ENCODE measurements at places on chromosomes 1 and 21. TPM values are rescaled to one million over a fixed set of nuclear protein-coding genes. Genes with fewer than 3 reads are reported as not detected.
A peak's percentile ranks its signal among the peaks of the same experiment; 100 is the strongest.

- peaks cover 46% of the 10 kb centered on the region for H3K4me1 ChIP-seq
- peaks cover 3% of the 10 kb centered on the region for H3K27me3 ChIP-seq
- peak overlapping the region; percentile 75 for H3K4me3 ChIP-seq
- peak overlapping the region; percentile 93 for H3K27ac ChIP-seq
Observed at GRCh38 chr1:224182057-224182865, 779 bp upstream of the DEGS1 start.

DNA sequence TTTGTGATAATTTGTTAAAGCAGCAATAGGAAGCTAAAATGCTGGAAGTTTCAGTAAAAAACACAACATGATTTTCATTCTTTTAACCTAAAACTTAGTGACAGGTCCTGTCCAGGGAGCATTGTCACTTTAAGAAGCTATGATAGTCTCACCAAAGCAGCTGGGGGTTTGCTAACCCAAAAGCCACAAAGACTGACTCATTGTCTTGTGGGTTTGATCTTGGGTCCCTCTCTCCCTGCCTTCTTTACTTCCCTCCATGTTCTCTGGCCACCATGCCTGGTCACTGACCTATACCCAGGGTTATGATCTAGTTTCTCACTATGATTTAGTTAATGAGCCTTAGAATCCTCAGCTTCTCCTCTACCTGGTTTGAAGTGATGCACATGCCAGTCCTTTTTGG, 213.5 kb upstream of the PTGFR start:
- H3K27me3 ChIP-seq: no peaks in the 10 kb centered on the region
- no peaks in the 10 kb centered on the region for H3K36me3 ChIP-seq
- H3K4me1 ChIP-seq: no peaks in the 10 kb centered on the region
- no peak overlapping the region for H3K27ac ChIP-seq
- no peak for DNase-seq

- no peaks in the 10 kb centered on the region for H3K27me3 ChIP-seq
- no peak for DNase-seq
- H3K4me1 ChIP-seq: no peaks in the 10 kb centered on the region
Observed at GRCh38 chr1:94501935-94502334, 39.6 kb downstream of the F3 start.

GRCh38 chr1:18350747-18351146, 130.0 kb upstream of the KLHDC7A start:
- no peak for DNase-seq
- H3K4me3 ChIP-seq: no peak overlapping the region
- H3K36me3 ChIP-seq: no peaks in the 10 kb centered on the region
- no peak overlapping the region for H3K27ac ChIP-seq
- no peaks in the 10 kb centered on the region for H3K4me1 ChIP-seq

GRCh38 chr1:235892734-235893413, 26.2 kb upstream of the LYST start:
- H3K4me3 ChIP-seq: no peak overlapping the region
- no peaks in the 10 kb centered on the region for H3K27me3 ChIP-seq
- H3K4me1 ChIP-seq: peaks cover 25% of the 10 kb centered on the region
- no peak for DNase-seq
- H3K27ac ChIP-seq: no peak overlapping the region
- H3K36me3 ChIP-seq: peaks cover 7% of the 10 kb centered on the region

DNA sequence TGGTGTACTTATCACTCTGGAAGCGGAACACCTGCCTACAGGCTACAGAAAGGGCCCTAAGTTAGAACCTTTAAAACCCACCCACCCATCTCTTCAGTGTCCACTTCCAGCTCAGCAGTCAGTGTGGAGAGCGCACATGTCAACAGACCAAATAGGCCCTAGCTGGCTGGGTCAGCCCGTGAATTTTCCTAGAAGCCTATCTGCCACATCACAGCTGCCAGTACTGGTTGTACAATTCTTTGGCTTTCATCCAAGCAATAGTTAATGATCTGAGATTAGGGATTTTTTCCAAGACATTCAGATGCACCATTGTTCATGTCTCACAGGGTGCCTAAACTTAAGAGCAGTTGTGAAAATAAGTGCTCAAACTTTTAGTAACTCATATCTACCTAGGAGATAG, 197.1 kb downstream of the KCNK2 start:
- no peak overlapping the region for H3K4me3 ChIP-seq
- no peak overlapping the region for H3K27ac ChIP-seq
- no peak for DNase-seq

The UMODL1 gene
- total RNA-seq: not detected

The DMRTA2 gene
- not detected for total RNA-seq

The FCAMR gene
- total RNA-seq: not detected
